ENCODE measurements at places on chromosomes 11 and 22.

- no peak for DNase-seq
Observed at GRCh38 chr11:79439886-79440570, 802 bp downstream of the TENM4 start.

GRCh38 chr11:17475666-17476316 is 854 bp downstream of the ABCC8 start:
- DNase-seq: no peak

GRCh38 chr11:29984544-29984943 is 32.3 kb downstream of the KCNA4 start:
- DNase-seq: no peak

- DNase-seq: no peak
Observed at GRCh38 chr11:75558939-75559843, 2.9 kb upstream of the SERPINH1 start.

DNA sequence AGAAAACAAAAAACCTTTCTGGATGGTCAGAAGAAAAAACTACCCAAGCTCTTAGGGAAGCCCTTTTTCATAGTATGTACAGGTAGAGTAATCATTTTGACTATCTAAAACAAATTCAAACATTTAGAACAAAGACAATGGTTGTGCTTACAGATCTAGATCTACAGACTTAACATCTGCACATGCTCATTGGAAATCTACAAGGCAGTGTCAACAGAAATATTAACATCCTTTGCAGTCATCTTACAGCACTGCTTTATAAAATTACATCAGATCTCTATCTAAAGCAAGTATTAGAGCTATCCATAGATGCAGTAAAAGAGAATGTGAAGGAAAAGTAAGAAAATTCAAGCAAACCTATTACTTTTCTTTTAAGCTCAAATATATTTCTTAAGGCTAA is 110.3 kb downstream of the CADM1 start:
- no peak for DNase-seq

DNA sequence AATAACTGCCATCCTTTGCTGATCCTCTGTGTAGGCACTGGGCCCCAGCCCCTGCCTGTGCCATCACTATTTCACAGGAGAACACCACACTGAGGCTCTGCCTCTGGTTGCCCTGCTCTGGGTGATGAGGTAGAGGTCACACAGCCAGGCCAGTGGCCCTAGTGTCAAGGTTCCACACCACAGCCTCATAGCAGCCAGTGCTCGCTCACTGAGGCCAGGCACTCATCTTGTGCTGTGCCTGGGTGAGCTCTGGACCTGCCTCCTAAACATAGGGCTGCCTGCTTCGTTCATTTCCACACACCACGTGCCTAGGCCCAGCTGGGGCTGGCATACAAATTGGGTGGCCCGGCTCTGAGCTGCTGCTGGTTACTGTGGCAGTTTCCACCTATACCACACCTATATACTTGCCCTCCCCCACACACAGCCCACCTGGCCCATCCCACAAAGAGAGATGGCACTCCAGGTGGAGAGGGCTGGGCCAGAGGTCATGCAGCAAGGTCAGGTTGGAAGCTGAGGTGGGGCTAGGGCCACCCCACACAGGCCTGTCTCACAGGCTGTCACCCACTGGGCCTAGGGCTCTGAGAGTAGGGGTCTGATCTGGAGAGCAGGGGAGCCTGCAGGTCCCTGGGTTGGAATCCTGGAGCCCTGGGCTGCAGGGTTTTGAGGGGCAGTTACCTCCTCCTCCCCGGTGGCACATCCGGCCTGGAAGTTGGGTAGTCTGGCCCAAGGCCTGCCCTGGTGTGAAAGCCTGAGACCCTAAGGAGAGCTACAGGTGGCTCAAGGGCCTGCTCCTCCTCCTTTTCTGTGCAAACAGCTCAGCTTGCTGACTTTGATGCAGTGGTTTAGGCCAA is 11.2 kb downstream of the KCNQ1OT1 start:
- DNase-seq: no peak

DNA sequence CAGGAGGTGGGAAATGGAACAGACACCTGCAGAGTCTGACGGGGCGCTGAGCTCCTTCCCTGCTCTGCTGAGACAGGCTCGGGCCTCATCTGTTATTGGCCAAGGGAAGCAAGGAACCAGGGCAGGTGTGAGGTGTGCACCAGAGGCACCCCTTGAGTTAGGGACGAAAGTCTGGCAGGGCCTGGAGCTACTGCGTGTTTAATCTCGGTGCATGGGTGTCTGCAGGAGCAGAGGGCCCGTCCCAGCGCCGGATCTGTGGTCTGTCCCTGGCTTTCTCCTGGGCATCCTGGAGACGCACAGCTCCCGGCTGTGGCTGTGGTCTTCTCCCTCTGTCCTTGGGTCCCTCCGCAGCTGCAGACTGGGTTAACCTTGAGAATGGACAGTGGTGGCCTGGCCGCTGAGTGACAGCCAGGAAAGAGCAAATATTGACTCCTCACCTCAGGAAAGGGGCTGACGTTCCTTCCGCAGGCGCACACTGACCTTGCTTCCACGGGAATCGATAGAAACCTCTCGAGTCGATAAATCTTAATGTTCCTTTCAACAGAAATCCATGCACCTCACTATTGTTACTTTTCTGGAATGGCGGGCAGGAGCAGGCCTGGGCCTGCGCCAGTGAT is 975.6 kb downstream of the BRD1 start:
- no peak for DNase-seq

DNA sequence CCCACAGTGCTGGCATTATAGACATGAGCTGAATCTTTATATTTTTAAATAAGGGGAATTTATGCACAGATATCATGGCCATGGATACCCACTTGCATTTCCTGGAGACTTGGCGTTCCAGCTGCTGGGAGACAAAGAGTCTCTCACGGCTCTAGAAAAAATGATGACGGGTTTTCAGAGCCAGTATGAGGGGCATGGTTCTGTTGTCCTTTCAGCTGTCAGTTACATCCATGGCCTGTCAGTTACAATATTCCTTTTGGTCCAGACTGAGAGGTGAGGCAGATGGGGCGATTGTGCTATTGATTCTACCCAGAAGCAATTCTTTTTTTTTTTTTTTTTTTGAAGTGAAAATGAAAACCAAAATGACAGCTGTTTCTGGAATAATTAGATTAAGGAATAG is 29.7 kb downstream of the USH1C start:
- no peak for DNase-seq

DNA sequence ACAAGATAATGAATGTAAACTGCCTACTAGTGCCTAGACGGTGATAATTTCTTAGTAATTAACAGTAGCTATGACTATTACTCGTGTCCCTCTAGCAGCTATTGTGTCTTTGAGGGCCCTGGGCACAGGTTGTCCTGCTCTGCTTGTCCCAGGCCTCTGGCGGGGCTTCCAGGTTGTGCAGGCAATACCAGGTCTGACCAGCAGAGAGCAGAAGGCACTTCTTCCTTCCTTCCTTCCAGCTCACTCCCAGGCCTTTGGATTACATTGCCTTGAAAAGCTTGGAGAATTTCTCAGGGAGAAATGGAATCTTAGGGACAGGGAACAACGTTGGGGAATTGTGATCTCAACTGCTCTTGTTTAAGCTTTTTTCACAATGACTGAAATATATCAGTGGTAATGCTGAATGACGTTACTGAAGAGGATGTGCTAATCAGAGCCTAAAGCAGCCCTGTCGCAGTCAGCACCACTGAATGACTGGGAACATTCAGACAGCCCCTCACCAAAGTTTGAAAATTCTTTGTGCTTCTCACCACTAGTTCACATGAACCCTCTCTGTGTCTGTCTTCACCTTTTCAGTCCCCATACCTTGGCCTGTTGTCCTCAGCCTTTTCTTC is 8.4 kb upstream of the CCKBR start:
- DNase-seq: peak; percentile 41

GRCh38 chr11:111329306-111330204 is 31.2 kb downstream of the POU2AF3 start:
- no peak for DNase-seq

- DNase-seq: no peak
Observed at GRCh38 chr11:1628506-1629325, 859 bp upstream of the KRTAP5-5 start.

GRCh38 chr11:241634-242033 is 4.9 kb downstream of the PSMD13 start:
- DNase-seq: no peak

DNA sequence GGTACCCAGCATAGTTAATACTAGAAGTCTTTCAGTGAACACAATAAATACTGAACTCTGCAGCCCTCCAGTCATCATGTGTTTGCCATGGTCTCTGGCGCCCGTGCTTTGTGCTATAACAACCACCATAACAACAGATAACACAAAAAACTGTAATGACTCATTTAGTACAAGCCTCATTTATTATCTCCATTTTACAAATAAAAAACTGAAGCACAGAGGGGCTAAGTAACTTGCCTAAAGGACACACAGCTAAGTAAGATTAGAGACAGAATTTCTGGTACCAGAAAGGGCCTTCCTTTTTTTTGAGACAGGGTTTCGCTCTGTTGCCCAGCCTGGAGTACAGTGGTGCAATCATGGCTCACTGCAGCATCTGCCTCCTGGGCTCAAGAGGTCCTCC is 19.5 kb downstream of the RBFOX2 start:
- no peak for DNase-seq

DNA sequence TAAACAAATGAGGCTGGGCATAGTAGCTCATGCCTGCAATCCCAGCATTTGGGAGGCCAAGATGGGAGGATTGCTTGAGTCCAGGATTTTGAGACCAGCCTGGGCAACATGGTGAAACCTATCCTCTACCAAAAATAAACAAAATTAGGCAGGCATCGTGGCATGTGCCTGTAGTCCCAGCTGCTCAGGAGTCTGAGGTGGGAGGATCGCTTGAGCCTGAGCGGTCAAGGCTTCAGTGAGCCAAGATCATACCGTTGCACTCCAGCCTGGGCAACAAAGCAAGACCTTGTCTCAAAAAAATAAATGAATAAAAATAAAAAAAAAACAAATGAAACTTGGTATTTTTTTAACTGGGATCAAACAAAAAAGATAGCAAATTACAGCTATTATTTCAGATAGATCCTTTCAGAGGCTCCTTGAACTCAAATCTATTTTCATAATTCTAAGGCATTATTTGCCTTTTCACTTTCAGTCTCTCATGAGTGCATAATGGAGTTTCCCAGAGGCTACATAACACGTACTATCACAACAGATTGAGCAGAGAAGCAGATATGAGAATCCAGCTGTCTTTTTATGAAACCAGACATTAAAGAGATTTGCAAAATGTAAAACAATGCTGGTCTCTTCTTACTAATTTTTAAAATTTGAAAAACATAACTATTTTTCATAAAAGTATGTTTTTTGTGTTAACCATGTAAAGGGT is 23.1 kb downstream of the DDIAS start:
- DNase-seq: no peak

DNA sequence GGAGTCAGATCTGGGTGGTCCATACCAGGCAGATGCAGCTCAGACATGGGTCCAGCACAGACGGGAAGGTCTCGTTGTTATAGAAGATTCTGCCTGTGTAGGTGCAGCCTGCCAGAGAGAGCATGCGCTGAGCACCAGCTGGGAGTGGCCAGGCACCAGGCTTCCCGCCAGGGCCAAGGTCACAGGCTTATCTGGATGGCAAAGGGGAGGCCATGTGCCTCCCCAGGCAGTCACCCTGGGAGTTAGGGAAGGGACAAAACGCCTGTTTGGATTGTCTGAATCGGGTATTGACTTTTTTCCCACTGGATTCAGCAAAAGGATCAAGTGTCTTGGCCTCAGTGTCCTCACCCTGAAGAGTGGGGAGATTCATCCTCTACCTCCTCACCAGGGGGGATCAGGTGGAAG is 26.5 kb downstream of the PGA5 start:
- DNase-seq: no peak

Data from urinary bladder (tissue), 4 donors.